ENCODE measurements at places on chromosomes 6 and 20. TPM values are rescaled to one million over a fixed set of nuclear protein-coding genes. Genes with fewer than 3 reads are reported as not detected.

DNA sequence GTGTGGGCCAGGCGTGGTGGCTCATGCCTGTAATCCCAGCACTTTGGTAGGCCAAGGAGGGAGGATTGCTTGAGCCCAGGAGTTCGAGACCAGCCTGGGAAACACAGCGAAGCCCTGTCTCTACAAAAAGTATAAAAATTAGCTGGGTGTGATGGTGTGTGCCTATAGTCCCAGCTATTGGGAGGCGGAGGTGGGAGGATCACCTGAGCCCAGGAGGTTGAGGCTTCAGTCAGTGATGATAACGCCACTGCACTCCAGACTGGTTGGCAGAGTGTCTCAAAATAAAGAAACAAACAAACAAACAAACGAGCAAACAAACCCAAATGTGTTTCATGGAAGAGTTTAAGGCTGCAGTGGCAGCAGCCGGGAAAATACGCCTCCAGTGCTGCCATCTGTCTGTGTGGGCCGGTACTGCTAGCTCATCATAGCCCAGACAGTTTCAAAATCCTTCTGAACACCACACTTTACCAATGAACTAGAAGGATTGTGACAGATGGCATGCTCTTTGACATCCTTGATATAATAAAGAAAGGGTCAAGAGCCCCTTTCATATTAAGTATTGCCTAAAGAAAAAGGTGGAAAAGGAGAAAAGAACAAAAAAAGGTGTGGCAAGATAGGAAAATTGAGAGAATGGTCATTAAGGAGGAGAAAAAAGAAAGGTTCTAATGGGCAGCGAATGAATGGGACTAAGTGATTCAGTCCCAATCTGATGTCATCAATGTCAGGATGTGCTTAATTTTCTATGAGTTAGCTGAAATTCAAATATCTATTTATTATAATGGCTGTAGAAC lies 298.6 kb downstream of the SYNE1 start:
- DNase-seq = peak; percentile 37

GRCh38 chr20:32325706-32326503 lies 32.2 kb upstream of the ASXL1 start:
- DNase-seq = no peak

DNA sequence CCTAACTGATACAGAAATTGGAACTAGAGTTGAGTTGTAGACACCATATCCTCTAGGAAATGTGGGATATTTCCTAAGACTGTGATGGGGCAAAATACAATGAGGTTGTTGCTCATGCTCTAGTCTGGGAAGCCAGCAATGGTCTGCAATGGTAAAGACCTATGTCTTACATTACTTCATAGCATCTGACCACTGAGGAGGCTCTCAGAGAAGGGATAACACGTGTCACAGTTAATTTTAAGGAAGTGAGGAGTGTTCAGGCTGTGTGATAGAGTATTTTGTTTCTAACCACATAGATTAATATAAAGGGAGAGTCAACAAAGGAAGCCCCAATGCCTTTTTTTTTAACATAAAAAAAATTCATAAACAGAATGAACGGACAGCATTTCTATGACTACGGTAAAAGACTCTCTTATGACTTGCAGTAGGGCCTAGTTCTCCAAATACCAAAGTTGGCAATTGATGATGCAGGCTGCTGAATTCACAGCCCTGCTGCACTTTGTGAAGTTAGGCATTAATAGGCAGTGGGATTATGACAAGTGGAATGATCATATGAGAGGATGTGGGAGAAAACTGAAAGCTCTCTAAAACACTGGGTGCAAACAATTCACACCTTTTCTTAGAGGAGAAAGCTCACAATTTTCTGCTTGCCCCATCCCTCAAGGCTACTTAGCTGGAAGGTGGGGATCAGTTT lies 13.7 kb downstream of the KCNS1 start:
- DNase-seq = no peak

- no peak for DNase-seq
These were observed 84.5 kb upstream of the FYN start for GRCh38 chr6:111957623-111958315.

ULBP3 gene
- polyA plus RNA-seq = not detected
